ENCODE measurements at places on chromosomes 5 and 9.

DNA sequence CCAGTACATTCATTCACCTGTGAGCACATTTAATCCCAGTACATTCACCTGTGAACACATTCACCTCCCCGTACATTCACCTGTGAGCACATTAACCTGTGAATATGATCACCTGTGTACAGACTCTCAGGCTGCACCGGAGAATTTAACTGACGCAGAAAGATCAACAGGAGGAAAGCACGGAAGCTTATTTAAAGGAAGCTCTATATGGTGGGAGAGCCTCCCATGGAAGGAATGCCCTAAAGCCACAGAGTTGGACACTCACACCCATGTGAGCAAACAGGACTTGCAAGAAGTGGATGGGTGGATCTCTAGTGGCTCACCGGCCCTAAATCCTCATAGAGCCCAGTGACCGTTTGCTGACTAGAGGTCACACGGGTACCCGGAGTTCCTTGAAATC is 38.2 kb downstream of the TRIP13 start:
- peak; percentile 73 for DNase-seq

DNA sequence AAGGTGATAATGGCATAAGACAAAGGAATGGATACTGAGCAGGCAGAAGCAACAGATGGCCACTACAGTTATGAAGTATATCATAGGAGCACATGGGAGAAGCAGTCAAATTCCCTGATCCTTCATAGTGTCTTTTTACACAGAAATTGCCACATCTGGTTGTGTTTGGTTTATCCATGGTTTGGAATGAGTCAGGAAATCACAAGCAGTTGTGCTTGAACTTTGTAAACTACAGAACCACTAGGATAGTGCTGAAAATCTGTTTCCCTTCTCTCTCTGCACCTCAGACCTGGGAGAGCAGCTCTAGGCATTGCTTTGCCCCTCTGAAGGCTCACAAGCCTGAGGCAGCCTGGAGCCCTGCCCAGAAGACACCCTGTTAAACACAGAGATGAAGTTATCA is 134.0 kb downstream of the DMRT2 start:
- no peak for DNase-seq

DNA sequence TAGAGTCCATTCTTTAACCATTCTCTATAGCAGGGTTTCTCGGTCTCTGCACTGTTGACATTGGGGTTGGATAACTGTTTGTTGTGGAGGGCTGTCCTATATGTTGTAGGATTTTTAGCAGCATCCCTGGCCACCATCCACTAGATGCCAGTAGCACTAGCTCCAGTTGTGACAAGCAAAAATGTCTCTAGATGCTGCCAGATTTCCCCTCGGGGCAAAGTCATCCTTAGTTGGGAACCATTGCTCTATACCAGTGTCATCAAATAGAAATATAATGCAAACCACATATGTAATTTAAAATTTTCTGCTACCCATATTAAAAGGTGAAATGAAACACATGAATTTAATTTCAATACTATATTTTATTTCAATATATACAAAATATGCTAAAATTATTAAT is 2.9 kb downstream of the TTC23L start:
- DNase-seq = no peak

DNA sequence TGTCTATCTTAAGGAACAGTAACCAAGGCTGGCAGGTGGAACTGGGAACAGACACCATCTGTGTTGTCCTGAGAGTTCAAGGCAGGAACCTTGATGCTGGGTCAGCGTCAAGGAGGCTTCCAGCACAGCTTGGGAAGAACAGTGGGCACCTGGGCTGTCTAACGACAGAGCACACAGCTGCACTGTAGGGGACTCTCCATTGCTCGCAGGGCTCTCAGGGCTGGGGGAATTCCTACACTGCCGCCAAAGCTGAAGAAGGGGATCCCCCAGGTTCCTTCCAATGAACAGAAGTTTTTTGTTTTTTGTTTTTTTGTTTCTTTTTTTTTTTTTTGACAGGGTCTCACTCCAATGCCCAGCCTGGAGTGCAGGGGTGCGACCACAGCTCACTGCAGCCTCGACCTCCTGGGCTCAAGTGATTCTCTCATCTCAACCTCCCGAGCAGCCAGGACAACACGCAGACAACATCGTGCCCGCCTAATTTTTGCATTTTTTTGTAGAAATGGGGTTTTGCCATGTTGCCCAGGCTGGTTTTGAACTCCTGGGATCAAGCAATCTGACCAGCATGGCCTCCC is 81.9 kb downstream of the PTPN3 start:
- DNase-seq = no peak

DNA sequence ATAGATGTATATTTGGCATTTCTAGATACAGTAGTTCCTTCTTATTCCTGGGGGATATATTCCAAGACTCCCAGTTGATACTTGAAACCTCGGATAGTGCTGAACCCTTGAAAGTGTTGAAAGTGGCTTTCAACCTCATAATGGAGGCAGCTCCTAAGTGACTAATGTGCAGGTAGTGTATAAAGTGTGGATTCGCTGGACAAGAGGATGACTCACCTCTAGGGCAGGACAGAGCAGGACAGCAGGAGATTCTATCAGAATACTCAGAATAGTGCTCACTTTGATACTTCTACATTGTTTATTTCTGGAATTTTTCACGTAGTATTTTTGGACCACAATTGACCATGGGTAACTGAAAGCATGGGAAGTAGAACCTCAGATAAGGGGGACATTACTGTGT is 1138.9 kb upstream of the WWC1 start:
- DNase-seq = no peak

GRCh38 chr5:83331842-83332241 is 139.7 kb upstream of the VCAN start:
- no peak for DNase-seq

- no peak for DNase-seq
Observed at GRCh38 chr9:7454624-7455023, 345.0 kb downstream of the DMAC1 start.

GRCh38 chr9:93303258-93303771 is 119.4 kb downstream of the WNK2 start:
- no peak for DNase-seq

DNA sequence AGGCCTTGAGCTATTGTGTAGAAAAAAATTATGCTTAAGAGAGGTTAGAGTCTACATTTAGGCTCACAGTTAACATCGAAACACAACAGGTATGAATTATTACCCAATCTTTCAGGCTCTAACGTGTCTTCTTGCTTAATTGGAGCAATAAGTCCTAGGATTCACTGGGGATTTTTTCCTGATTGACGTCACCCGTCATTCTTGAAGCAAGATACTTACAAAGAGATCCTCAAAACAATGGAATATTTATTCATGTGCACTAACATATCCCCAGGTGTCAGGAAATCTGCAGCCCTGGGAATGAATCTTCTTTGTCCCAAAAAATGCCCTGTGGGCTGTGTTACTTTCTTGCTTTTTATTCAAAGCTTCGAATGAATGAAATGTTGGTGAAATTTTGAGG is 413.5 kb downstream of the NFIB start:
- DNase-seq = no peak

- DNase-seq = no peak
Observed at GRCh38 chr9:126504086-126504976, 109.4 kb upstream of the LMX1B start.

DNA sequence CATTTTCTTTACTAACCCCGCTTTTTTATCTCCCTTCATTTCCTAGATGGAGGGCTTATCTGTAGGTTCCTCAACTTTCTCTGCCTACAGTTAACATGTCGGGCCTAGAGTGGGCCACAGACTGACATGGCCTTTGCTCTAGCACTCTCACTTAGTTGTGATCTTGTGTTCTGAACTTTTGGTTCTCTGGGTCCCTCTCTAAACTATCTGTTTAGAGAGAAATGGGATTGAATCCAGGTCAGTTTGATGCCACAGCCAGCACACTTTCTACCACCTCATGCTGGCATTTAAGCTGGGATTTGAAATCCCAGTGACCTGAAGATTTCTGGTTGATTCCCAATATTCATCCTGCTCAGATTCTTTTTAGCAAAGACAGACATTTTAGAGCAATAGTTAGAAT is 388.5 kb upstream of the PAPPA start:
- DNase-seq = no peak

- no peak for DNase-seq
Observed at GRCh38 chr9:2495221-2496005, 126.2 kb upstream of the VLDLR start.

DNA sequence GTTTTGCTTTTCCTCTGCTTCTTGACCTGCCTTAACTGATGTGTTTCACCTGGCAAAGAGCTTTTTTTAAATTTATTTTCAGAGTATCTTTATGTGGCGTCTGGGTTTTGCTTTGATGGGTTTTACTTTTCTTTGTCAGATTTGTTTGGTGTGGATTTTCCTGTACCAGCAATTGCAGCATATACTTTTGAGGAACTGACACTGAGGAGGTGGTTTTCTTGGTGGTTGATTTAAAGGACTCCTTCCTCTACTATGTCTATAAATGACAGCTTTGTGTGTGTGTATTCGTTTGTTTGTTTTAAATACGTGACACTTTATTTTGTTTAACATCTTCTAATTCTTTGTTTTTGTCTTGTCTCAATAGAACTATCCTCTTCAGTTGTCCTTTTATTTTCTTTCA is 1071.9 kb upstream of the ARRDC3 start:
- no peak for DNase-seq

DNA sequence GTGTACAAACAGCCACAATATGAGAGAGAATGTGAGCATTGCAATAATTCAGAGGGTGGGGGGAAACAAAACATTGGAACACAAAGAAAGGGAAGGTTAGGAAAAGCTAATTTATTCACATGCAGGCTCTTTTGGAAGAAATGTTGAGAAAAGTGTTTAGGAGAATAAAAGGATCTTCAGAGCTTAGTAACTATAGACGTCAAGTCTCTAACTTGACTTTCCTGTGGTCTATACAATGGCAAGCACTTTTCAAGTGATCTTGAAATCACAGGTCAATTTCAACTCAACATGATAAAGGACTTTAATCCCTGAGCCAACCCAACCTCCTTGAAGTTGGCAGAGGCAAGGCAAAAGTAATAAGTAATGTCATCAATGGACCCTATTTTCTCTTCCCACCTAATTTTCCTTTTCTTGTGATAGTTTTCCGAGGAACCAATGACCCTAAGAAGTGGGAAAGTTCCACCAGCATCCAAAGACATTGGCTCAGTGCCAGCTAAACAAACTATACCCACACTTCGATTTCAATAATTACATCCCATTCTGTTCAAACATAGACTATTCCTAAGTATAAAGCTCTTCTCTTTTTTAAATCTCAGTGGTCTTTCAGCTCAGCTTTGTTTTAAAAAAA is 23.7 kb downstream of the RFK start:
- DNase-seq = no peak

GRCh38 chr9:121439711-121440664 is 59.7 kb downstream of the GGTA1 start:
- DNase-seq = no peak

- no peak for DNase-seq
Observed at GRCh38 chr5:120096413-120096812, 367.7 kb upstream of the PRR16 start.

DNA sequence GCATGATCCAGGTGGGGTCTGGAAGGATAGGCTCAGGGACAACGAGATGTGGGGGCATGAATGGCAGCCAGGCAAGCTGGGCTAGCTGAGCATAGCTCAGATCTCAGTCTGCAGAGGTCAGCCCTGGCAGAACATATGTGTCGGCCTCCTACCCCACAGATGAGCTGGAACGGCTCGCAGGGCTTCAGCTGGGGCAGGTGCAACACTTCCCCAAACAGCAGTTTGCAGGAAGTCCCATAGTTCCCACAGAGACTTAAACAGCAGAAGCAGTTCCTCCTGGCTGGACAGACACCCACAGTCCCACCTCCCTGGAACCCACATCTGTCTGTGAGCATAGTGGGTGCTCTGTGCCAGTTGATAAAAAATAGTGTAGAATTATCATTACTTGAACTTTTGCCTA is 404.6 kb downstream of the GADD45G start:
- DNase-seq = no peak

GRCh38 chr5:26833596-26833995 is 204.8 kb downstream of the CDH9 start:
- no peak for DNase-seq

- no peak for DNase-seq
Observed at GRCh38 chr9:113964495-113965170, 88.5 kb downstream of the ZNF618 start.

DNA sequence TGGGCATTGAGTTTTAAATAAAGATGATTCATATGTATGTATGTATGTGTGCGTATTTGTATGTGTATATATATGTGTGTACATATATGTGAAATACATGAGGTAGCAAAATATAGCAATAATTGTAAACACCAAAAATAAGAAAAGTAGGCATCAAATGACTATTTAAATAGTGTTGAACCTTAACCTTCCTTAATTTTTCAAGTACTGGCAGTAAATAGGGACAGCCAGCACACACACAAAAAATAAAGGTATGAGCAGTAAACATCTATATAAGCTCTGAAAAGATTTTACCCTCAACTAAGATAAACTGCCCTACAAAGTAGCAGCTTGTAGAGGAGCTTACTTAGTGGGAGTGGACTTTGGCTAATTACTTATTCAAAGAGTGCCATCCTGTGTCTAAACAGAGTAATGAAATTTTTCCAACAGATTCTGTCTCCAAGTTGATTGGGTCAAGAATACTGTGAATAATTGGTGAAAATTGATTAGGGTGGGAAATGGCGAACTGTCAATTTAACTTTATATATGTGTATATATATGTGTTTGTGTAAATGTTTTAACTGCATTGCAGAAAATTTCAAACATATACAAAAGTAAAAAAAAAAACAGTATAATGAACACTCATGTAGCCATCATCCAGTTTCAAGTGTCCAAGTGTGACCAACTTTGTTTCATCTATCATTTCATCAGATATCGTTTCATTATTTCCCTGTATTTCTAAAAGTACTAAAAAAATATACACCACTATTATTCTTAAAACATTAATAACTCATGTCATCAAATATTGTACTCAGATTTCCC is 2.0 kb upstream of the ADAMTS6 start:
- DNase-seq = no peak

- DNase-seq = no peak
Observed at GRCh38 chr5:32909207-32909606, 198.1 kb downstream of the NPR3 start.

DNA sequence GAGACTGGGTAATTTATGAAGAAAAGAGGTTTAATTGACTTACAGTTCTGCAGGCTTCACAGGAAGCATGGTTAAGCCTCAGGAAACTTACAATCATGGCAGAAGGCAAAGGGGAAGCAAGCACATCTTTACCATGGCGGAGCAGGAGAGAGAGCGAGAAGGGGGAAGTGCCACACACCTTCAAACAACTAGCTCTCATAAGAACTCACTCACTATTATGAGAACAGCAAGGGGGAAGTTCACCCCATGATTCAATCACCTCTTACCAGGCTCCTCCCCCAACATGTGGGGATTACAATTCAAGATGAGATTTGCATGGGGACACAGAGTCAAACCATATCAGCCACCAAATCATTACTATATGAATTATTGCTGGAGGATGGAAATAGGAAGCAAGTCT is 30.3 kb upstream of the STX17 start:
- DNase-seq = no peak

DNA sequence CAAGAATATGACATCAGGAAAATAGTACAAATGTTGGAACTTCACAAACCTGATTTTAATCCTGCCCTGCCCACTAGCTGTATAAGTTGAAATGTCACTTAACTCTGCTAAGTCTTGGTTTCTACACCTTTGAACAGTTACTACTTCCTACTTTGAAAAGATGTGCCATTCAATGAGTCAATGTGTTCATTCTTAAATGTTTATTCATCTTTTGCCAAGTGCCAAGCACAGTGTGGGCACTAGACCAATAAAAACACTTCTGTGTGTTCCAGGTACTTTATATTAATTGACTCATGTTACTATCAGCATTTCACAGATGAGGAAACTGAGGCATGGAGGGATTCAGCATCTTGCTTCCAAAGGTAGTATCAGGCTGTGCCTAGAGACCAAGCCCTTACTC is 12.8 kb downstream of the PDCL start:
- DNase-seq = no peak

Data from PC-9 (cell line).